H9 (cell line): ENCODE measurements at places on chromosomes 12 and 14. TPM values are rescaled to one million over a fixed set of nuclear protein-coding genes. Genes with fewer than 3 reads are reported as not detected.

DNA sequence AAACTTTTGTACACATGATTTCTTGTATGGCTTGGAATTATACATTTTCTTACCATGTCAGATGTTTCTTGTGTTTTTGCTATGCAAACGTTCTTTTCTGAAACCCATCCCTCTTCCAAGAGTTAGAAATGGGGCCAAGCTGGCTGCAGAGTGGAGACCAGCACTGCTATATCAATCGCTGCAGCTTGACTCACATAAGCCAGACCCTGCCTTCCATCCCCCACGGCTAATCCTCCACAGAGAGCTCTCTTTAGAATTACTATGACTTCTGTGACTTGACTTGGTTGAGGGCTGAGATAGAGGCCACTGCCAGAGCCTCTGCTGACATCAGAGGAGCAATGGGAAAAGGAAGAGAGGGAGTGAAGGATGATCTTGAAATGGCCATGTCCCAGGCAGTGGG lies 147.9 kb downstream of the DACT1 start:
- H3K4me1 ChIP-seq: peaks cover 2% of the 10 kb centered on the region; the same call in 1 of the 2 replicates
- H3K27me3 ChIP-seq: no peaks in the 10 kb centered on the region
- no peak overlapping the region for H3K4me3 ChIP-seq
- no peaks in the 10 kb centered on the region for H3K36me3 ChIP-seq

- H3K4me1 ChIP-seq: peaks cover 10% of the 10 kb centered on the region; the same call in 1 of the 2 replicates
- no peaks in the 10 kb centered on the region for H3K27me3 ChIP-seq
- H3K36me3 ChIP-seq: peaks cover under 1% of the 10 kb centered on the region; the same call in 1 of the 2 replicates
- H3K4me3 ChIP-seq: no peak overlapping the region
- no peak overlapping the region for H3K27ac ChIP-seq
Observed at GRCh38 chr12:13258197-13258596, 61.7 kb downstream of the EMP1 start.

GRCh38 chr12:83179999-83180398 lies 493.3 kb downstream of the TMTC2 start:
- H3K36me3 ChIP-seq: no peaks in the 10 kb centered on the region
- H3K4me3 ChIP-seq: no peak overlapping the region
- H3K27me3 ChIP-seq: no peaks in the 10 kb centered on the region
- H3K4me1 ChIP-seq: no peaks in the 10 kb centered on the region

DNA sequence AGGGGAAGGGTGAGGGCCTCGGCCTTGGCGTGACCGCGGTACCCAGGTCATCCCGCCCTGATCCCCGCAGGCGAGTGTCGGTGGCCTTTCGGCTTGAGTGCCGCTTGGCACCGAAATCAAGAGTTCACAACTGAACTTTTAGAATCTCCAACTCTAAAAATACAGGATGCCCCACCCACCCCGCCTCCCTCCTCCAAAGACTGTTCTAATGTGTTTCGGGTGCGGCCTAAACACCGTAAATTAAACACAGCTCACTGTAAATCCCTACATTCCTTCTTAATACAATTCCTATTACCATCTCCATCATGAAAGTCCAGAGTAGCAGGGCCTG lies 11.4 kb downstream of the SCNN1A start:
- no peaks in the 10 kb centered on the region; the same call in 1 of the 2 replicates for H3K4me1 ChIP-seq
- H3K4me3 ChIP-seq: peak overlapping the region; percentile 60; the same call in 2 of the 3 replicates
- H3K27me3 ChIP-seq: no peaks in the 10 kb centered on the region
- DNase-seq: no peak
- H3K27ac ChIP-seq: no peak overlapping the region
- peaks cover 60% of the 10 kb centered on the region for H3K36me3 ChIP-seq

DNA sequence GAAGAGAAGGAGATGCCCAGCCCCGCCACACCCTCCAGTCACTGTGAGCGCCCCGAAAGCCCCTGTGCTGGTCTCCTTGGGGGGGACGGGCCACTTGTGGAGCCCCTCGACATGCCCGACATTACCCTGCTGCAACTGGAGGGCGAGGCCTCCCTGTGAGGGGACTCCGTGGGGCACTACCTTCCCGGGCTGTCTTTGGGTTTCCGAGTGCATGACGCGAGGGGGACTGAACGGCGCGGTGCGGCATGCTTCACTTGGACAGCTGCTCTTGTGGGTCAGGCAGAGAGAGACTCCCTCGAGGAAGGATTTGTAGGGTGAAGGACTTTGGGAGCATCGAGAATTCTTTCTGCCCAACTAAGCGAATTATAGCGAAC lies 1.1 kb downstream of the CCDC184 start:
- no peak overlapping the region for H3K27ac ChIP-seq
- H3K27me3 ChIP-seq: peaks cover 15% of the 10 kb centered on the region; the same call in 1 of the 2 replicates
- peak overlapping the region; percentile 79 for H3K4me3 ChIP-seq

ARHGAP5 gene
- 71.4 and 73.8 TPM in 2 replicates for total RNA-seq

PZP gene
- not detected in 2 replicates for total RNA-seq

AQP5 gene
- 2.5 and 2.8 TPM in 2 replicates for total RNA-seq
